Activated CD4-positive, alpha-beta T cell treated with anti-CD3 and anti-CD28 coated beads for 24 hours (primary cell): ENCODE measurements at places on chromosomes 7 and 10.

DNA sequence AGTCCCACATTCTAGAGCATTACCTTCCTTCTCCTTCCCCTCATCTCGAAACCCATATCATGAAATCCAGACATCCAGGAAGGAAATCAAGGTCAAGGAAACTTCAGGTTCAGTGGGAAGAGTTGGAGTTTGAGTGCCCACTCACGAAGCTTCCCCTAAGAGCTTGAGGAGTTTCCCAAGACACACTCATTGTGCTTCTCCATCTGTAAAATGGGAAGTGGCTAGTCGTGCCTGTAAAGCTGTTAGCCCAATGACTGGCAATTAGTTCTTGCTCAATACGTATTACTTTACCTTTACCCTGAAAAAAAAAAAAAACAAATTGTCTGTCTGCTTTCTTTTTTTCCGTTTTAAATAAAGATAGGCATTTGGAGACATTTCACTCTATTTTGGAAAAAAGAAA is 42.3 kb downstream of the GPAM start:
- no peak for DNase-seq

DNA sequence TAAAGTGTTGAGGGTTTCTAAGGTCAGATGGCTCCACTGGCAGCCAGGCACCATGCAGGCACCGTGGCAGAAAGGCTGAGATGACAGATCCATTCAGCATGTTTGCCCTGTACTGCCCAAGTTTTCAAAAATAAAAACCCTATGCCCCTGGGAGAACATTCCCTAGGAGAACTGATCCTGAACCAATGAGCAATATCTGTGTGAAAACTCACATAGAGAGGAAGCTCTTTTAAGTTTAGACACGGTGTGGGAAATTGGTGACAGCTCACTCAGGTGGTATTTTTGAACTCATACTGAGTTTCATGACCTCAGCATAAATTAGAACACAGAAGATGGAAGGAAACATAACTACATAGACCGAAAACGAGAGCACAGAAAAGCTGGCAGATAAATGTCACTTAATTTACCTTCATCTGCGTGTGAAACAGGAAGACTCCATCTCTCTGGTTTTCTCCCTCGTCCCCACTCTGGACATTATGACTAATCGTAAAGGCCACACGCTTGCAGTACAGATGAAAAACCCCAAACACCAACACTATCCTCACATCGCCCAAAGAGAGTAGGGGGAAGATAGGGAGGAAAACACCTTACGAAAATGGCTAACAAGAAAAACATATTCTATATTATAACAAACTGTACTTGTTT is 127.8 kb downstream of the ICA1 start:
- DNase-seq, result no peak

GRCh38 chr7:145511004-145511403 is 605.6 kb upstream of the CNTNAP2 start:
- no peak for DNase-seq

GRCh38 chr10:48683868-48684267 is 805 bp upstream of the WDFY4 start:
- no peak for DNase-seq

GRCh38 chr10:115047705-115048104 is 45.5 kb upstream of the ATRNL1 start:
- DNase-seq, result no peak

DNA sequence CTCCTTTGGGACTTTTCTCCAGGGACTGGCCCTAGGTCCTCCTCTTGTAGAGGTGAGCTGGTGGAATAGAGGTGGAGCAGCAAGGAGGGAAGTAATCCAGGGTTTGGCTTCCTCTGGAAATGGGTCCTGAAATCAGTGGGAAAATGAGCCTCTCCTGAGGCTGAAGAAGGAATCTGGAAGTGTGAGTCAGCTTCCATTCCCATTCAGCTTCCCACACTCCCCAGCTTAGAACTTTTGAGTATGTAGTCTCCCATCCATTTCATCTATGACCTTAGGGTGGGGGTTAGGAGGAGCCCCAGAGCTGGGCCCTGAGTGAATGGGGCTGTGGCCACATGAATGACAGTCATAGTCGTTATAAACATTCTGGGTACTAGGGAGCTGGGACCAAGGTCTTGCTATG is 17.7 kb downstream of the LDB1 start:
- no peak for DNase-seq

- DNase-seq, result no peak
Observed at GRCh38 chr10:86261470-86261869, 105.1 kb downstream of the GRID1 start.

DNA sequence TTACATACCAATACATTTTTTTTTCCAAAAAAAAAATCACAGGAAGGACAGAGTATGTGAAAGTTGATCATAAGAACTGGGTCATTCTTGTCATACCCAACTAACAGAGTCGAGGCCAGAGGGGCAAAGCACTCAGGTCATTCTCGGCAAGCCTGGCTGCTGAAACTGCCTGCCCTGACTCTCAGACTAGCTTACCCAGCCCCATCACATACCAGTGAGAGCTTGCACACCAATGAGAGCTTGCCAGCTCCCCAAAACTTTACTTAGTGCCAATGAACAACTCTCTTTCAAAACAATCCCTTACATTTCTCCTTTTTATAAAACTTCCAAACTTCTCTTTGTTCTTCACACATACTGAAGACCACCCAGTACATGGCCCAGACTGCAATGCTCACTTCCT is 48.9 kb downstream of the VOPP1 start:
- no peak for DNase-seq
